CD4-positive, alpha-beta memory T cell (primary cell): ENCODE measurements at places on chromosomes 6 and 20.

DNA sequence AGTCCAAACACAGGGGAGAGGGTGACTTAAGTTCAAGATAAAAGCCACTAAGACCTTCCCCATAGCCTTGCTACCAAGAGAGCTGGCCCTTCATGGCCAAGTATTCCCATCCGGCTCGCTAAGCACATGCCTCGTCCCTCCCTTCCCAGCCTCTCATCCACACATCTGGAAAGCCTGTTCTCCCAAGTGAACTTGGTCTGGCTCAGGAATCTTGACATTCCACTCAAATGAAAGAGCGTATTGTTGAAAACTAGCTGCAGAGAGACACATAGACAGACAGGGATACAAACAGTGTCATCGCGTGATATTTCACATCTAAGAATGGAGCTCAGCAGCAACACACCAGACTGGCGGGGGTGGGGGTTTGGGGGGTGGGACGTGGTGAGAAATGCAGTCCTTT, 182.8 kb upstream of the FOXQ1 start:
- DNase-seq, result no peak

- DNase-seq, result no peak
Measured at GRCh38 chr6:10081957-10082356, 332.9 kb downstream of the TFAP2A start.

- DNase-seq, result no peak
Measured at GRCh38 chr6:36095497-36096391, 34.6 kb upstream of the MAPK13 start.

GRCh38 chr20:35592339-35592974, 23.2 kb upstream of the SPAG4 start:
- no peak for DNase-seq

DNA sequence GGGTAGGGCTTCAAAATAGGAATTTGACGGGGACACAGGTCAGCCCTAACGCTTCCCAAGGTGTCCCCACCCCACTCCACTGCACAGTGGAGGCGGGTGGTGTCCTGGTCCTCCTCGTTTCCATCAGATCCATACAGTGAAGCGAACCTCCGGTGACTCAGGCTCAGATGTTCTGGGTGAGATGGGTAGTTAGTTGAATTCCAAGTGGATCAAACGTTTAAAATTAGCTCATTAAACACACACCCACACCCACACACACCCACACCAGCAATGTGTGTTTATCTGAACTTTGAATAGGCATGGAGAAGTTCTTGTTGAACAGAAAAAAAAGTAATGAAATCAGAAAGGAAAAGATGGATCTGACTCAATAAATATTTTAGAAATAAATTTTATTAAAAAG, 58.9 kb downstream of the CDH4 start:
- no peak for DNase-seq

DNA sequence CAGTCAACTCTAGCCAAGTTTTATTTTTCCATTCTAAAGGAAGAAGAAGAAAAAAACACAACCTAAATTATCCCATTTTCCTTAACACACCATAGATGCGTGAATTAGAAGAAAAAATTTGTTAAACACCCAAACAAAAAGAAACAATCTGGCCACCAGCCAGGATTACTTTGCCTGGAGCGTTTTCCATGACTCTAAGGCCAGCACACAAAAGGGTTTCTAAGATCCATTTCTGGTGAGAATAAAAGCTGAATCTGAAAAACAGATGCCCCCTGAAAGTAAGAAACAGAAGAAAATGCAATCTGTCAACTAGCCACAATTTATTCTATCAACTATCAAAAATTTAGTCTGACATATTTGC, 267.2 kb upstream of the SULF2 start:
- no peak for DNase-seq

DNA sequence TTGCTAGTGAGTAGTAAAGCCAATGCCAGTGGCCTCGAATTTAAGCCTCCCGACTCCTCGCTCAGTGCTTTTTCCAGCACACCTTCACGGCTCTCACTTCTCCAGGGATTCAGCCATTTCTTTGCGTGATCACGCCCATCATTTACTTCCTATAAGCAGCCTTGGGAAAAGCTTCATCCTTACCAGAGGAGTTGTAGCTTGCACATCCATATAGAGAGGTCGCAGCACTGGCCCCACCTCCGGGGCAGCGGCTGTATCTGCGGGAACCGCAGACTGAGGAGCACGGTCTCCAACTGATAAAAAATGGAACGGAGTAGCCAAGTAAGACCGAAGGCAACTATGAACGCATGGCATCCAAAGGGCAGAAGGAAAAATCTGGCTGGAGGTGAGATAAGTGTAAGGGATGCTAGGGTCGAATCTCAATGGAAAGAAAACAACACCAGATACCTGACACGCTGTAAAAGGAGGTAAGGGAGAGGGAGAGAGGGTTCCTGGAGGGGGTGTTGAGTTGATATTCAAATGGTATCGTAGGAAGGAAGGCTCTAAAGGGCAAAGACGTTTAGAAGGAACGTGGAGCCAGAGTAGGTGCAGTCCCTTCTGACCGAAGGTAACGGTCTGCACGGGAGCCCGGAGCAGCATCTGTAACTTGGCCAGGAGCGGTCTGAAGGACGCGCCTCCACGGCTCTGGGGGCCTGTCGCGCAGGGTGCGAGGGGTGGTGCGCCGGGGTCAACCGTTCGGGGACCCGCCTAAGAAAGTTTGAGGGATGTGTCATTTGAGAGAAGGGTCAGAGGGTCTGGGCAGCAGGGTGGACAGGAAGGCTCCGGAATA, 640 bp downstream of the NFS1 start:
- no peak for DNase-seq

GRCh38 chr20:24950836-24951525, 1.9 kb downstream of the CST7 start:
- DNase-seq, result no peak

GRCh38 chr6:15036690-15037245, 209.1 kb upstream of the JARID2 start:
- DNase-seq, result no peak

- DNase-seq, result no peak
Measured at GRCh38 chr6:142440600-142441293, 138.9 kb downstream of the ADGRG6 start.

- no peak for DNase-seq
Measured at GRCh38 chr20:50163570-50164317, 10.2 kb upstream of the PEDS1 start.

GRCh38 chr6:165098165-165098564, 211.2 kb downstream of the C6orf118 start:
- no peak for DNase-seq

DNA sequence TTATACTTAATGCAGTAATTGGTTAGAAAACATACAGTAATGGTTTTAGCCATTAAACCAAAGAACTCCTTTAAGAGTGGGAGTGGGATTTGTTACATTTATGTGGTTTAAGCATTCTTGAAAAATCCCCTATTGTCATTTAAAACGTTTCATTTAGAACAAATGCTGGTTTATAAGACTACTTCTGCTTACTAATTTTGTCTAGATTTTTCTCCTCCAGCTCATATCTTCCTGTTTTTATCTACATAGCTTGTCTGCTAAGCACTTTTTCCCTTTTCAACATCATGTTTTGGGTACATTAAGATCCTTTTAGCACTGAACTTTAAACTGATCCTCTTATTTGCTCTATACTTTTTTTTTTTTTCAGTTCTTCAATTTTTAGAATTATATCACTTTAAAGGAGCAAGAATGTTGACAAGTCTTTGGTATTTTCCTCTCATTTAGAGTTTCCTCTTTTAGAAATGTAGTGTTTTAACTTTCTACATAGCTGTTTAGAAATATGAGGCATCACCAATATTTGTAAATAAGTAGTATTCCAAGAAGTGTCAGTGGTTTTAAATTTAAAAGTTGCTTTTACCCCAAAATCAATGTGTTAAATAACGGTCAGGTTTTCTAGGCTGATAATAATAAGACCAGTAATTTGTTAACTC, 80.9 kb downstream of the SESN1 start:
- no peak for DNase-seq

DNA sequence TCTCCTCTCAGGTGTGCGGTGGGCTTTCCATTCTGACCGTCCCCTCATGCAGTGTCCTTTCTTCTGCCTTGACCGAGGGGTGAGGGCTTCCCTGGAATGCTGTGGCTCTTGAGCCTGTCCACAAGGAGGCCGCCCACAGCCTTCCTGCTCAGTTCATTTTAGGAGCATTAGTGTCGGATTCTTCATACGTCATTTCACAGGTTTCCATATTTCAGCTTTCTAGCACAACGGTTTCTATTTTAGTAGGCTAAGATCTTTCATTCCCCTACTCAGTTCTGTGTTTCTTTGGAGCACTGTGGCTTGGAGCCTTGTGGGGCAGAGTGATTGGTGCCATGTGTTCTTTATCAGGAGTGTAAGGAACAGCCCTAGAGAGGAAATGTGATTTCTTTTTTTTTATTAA, 5.5 kb downstream of the PPP1R3G start:
- no peak for DNase-seq

GRCh38 chr6:53216301-53216700, 67.7 kb upstream of the GCM1 start:
- DNase-seq, result no peak

DNA sequence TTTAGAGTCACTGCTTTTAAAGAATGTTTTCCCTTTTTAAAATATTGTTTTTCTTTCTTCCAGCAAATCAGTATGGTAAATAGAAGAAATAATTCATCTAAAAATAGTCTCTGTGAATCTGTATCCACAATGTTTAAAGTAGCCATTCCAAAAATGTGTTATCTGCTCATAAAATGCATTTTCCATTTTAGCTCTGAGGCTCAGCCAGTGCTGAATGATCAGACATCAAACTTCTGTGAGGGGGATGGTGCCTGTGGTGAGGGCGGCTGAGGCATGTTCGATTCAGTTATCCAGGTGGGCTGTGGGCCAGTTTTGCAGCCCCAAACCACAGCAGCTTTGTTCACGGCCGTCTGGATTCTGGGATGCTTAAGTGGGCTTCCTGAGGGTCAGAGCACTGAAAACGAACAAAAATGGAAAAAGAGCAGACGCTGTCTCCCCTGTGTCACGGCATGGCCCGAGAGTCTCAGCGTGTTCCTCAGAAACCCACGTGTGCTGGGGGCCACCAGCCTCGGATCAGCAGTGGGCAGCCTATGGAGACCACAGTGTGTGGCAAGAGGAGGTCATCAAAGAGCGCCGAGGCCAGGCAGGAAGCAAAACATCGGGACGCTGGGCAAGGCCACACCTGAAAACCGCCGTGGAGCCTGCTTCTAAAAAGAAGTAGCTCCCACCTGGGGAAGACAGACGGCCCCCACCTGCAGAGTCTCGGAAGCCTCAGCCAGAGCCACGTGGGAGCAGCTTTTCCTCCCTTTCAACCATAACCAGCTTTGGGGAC, 134.9 kb upstream of the THBS2 start:
- DNase-seq, result no peak

DNA sequence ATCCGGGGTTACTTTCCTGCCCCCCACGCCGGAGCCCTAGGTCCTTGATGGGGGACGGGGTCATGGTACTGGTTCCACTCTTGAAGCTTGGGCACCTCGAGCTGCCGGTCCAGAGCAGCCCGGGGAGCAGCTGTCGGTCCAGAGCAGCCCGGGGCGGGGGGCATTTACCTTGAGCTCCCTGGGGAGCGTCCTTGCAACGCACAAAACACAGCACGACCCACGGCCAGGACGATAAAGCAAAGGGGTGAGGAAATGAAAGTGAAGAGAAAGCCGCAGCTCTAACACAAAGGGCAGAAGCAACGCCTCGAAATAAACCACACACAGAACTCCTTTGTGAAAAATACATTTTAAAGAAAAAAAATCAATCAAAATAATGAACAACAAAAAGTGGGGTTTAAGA, 39.1 kb downstream of the KCNQ2 start:
- DNase-seq, result no peak

DNA sequence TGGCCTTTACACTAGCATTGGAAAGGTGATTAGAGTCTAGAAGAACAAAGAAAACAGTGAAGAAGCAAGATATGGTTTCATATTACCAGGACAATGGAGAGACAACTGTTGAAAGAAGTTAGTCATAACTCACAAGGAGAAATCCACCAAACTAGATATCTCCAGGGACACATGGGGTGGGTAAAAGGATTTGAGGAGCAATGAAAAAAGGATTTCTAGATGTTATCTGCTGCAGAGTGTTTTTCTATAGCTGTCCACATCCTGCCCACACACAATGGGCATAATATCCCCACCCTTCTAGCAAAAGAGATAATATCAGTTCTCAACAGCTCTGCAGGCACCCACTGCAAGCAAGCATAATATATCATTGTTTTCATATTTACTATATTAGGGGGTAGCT, 303.1 kb downstream of the HAO1 start:
- DNase-seq, result no peak

- no peak for DNase-seq
Measured at GRCh38 chr6:133132466-133132971, 108.6 kb upstream of the EYA4 start.

DNA sequence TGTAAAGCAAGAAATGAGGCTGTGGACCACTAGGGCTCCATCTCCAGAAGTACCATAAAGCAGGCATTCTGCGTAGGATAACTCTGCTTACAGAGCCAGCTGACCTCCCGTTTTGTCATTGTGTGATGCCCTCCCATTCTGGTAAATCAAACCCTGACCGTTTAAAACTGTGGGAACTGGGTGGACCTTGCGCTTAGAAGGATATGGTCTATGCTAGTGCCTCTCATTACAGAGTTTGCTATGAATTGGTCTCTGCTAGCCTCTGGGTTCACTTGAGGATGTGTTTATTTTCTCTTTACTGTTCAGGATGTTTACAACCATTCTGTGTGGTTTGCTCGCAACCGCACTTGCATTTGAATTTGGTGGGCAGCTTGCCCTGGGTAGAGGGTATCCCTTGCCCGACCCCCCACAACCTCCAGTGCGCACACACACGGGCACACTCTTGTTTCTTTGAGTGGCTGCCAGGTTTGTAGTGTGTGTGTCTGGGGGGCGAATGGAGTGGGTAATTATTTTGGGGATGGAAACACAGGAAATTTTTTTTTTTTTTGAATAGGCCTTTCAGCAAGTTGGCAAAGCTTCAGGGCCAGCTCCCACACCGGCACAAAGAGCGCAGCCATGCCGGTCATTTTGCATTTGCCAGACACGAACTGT, 198.3 kb downstream of the JARID2 start:
- DNase-seq, result no peak

DNA sequence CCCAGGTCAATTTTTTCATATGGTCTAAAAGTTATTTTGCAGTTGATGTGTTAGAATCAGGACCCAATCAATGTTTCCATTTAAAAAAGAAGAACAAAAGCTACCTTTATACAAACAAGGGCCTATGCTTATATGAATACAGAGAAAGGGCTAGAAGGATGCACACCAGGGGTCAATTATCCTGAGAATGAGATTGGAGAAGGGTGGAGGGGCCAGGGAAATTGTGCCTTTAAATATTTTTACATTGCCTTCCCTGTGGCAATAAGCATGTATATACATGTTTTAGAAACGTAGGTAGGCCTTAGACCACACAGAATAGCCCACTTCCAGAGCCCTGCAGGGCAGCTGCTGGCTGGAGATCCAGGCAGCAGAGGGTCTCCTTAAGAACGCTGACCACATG, 12.7 kb downstream of the EXOC2 start:
- DNase-seq, result no peak
